ENCODE measurements at places on chromosomes 6 and 20.
A peak's percentile ranks its signal among the peaks of the same experiment; 100 is the strongest.

GRCh38 chr6:56643379-56644089, 845 bp upstream of the DST start:
- no peak for DNase-seq

DNA sequence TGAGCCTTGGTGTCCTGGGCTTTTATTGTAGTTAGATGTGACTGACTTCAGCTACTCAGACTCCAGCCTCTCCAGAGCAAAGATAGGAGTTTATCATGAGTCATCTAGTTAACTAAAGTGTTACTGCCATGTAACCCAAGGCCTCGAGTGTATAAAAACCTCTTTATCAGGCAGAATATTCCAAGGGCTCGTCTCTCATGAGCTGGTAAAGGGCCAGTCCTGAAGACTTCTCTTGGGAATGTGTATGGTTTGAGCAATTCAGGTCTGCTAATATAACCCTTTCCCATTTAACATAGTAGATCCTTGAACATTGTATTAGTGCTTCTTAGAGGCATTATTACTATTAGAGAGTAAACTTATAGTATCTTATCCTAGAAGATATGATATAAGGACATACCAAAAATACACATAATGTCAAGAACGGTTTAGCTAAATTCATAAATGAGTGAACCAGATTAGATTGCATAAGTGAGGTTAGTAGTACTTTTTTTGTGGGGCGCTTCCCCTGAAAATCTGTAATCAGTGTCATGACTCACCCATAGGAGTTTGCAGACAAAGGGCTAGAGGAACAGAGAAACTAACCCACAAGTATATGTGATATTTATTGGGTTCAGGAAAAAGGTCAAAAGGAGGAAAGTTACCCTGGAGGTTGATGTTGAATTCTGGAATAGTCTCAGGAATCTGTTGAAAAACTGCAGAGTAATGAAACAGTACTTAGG, 16.0 kb downstream of the DSE start:
- DNase-seq: no peak

DNA sequence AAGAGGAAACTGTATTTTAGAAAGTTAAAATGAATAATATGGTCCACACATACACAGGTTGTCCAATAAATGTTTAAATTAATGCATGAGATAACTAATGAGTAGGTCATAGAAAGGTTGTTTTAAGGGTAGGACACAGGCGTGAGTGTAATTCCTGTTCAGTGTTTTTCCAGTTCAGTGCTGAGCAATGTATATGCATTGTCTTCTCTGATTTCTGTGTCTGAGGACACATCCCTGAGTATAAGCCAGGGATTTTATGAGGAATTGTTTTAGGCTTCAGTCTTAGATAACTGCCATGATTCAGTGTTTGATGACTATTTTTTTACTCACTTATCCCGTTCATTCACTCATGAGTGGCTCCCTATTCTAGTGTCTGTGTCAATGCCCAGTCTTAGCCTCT, 298.5 kb upstream of the TBX18 start:
- DNase-seq: no peak

GRCh38 chr20:22507240-22507961, 77.0 kb downstream of the FOXA2 start:
- no peak for DNase-seq

- DNase-seq: no peak
Observed at GRCh38 chr6:72890671-72891070, 268.8 kb downstream of the KCNQ5 start.

DNA sequence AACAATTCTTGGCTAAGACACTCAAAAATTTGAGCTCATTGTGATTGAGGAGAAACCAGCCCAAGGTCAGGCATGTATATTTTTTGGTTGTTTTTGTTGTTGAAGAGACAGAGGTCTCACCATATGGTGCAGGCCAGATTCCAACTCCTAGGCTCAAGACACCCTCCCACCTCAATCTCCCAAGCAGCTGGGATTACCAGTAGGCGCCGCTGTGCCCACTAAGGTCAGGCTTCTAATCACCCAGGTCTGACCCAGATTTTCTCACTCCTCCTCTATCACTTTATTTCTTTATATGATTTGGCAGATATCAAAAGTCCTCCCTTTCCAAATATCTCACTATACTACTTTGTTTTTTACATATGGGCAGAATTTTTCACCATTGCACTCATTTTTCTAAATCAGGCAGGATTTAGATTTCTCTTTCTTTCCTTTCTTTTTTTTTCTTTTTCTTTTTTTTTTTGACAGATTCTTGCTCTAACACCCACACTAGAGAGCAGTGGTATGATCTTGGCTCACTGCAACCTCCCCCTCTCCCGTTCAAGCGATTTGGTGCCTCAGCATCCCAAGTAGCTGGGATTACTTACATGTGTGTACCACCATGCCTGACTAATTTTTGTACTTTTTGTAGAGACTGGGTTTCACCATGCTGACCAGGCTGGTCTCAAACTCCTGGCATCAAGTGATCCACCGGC, 1.7 kb upstream of the C6orf141 start:
- no peak for DNase-seq

DNA sequence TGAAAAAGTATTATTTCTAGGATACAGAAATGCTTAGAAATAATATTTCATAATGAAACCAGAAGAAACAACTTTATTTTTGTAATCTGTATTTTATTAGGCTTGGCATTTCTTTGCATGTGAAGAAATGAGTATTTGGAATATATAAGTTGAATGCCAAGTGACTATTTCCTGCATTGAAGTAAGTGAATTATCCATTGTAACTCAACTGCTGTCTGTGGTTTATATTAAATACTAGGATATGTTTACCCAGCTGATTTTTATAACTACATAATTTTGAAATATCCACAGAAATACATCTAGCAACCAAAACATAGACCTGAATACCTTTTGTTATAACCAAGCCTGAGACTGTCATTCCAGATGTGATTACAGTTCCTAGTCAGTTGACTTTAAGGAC, 207.6 kb downstream of the THBS2 start:
- no peak for DNase-seq

- DNase-seq: no peak
Observed at GRCh38 chr6:166738386-166739116, 111.5 kb upstream of the RPS6KA2 start.

DNA sequence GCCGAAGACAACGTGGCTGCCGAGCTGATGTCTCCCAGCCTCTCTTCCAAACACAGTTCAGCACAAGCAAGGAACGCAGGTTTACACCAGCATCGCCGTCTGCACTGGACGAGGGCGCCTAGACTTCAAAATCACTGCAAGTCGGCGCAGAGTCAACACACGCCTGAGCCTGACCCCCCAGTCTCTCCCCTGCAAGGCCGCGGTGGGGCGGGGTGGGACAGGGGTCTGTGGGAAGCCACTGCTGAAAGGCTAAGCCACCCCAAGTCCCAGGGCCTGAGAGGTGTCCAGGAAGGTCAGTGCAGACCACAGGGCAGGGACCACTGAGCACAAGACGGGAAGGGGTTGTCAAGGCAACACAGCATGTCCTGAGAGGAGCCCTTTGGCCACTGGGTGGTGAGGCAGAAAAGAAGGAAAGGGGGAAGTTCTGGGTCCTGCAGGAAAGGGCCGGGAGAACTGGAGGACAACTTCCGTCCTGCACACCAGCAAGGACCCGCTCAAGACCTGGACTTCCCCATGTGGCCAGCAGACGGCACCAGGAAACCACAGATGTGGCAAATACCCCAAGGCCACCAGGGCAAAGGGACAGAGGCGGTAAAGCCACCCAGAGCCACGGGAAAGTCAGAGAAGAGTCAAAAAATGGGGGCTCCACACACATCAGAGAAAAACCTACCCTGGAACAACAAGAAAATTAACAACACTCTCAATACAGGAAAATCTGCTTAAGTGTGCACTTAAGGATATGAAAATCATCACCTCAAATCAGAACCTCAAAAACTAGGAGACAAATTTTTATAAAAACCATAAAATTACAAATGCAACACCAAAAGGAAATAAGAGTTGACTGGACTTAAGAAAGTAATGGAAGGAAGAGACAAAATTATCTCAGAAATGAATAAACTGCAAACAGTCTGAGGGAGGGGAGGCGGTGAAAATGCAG, 84.8 kb downstream of the TAF4 start:
- peak; percentile 46 for DNase-seq

DNA sequence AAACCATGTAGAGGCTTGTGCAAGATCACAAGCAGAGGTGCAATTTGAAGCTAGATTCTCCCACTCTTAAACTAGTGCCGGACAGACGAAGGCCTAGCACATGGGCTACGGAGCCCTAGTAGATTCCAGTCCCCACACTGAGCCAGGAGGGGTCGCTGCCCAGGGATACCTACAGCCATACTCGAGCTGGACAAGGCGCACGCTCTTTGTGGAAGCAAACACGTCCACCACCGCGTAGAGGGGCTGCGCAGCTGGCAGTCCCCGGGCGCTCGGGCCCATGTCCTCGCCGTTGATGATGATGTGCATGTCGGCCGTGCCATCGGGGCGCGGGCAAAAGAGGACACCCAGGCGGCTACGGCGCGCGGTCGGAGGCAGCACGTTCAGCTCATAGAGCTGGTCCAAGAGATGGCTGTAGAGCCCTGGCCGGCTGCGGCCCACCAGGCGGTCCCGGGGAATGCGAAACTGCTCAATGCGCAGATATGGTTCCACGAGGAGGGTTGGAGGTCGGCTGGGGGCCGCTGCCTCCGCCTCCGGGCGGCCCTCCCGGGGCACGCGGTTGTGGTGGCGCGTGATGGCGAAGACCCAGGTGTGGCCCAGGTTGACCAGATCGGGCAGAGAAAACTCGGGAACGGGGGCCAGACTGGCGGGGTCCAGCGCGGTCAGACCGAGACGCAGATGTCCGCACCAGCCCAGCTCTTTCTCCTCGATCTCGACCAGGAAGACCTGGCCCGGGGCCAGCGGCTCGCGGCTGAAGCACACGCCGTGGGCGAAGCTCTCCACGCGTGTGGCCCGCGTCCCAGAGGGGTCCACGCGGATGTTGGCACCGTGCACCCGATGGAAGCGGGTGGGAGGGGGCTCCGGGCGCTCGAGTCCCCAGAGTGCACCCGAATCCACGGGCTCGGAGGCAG, 677 bp downstream of the NEURL2 start:
- DNase-seq: peak; percentile 85

- no peak for DNase-seq
Observed at GRCh38 chr20:49843139-49843538, 30.5 kb downstream of the SLC9A8 start.

GRCh38 chr6:408599-409102, 17.1 kb downstream of the IRF4 start:
- DNase-seq: no peak

DNA sequence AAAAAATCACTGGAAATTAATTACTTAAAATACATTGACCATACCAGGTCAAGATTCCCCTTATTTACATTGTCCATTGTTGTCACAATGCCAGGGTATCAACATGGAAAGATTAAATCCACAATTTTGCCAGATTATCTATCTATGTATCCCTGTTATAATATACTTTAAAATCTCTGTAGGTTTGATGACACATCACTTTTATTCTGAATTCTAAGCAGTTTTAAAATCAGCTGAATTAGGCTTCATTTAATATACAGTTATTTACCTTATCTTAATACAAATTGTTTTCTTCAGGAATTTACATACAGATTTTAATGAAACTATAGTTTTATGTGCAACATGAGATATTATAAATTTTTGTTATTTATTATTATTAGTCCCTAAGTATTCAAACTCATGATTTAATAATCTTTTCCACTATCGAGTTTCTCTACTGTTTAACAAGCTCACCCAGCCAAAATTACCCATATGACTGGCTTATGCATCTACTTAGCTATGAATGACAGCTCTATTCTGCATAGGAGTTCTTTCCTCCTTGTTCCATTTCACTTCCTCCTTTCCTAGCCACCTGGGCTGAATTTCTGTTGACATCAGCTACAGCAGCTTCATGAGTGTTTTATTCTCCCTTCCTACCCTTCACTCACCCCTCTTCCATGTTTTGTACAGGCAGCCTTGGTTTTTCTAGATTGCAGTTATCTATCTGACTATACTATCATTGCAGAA, 654.2 kb upstream of the MAP3K7 start:
- no peak for DNase-seq

DNA sequence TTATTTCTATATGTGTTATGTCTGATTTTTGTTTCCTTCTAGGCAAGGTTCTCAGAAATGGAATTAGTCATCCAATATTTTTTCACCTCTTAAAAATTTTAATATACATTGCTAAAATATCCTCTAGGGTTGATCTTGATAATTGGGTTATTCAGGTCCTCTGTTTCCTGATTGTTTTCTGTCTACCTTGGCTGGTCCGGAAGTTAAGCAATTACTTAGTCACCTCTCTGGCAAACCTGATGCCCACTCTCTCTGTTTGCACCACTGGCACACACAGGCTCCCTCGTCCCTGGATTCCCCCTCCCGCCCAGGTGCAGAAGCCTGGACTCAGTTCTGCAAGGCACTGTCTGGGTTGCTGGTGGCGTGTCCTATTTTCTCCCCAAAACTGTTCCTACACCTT, 27.7 kb downstream of the CST9L start:
- no peak for DNase-seq

All from left ventricle myocardium inferior (tissue), 1 donor.